ENCODE measurements at places on chromosomes 6 and 20.

- DNase-seq = no peak
Observed at GRCh38 chr6:144876689-144877088, 591.6 kb downstream of the UTRN start.

GRCh38 chr6:27879837-27880236 is 32.4 kb downstream of the OR2B2 start:
- DNase-seq = no peak

DNA sequence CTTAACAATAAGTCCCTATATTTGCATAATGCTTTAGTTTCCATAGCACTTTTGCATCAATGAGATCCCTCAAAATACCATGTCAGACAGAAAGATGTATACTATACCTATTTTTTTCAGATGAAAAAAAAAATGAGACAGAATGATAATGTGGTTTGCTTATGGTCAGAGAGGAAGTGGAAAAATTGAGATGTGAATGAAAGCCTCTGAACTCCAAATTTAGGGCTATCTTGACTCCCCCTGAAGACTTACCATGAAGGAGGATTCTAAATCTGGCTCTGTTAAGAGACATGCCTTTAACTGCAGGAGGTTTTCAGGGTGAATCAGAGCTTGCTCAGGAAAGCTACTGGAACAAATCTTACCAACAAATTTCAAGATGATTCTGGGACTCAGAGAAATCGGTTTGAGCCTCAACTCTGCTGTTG is 176.2 kb downstream of the ISM1 start:
- DNase-seq = no peak

DNA sequence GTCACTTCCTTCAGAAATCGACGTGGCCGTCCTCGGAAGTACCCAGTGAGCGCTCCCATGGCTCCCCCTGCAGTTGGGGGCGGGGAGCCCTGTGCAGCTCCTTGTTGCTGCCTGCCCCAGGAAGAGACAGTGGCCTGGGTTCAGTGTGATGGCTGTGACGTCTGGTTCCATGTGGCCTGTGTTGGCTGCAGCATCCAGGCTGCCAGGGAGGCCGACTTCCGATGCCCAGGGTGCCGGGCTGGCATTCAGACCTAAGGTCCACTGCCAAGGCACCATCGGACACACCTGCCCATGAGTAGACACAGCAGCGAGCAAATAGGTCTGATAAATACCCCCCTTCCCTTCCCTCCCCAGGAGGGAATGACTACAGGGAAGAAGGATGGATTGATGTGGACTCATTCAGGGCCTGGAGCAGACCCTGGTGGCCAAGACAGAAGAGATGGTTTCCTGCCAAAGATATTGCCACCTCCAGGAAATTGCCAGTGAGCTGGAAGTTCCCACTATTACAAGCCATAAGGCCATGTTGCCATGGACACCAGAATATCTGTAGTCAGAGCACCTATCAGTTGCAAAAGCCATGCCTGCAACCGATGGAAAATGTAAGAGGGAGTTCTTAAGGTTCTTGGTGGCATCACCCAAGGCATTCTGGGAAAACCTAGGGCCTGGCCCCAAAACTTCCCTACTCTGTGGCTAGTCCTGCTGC is 4.2 kb downstream of the TCF19 start:
- DNase-seq = no peak

DNA sequence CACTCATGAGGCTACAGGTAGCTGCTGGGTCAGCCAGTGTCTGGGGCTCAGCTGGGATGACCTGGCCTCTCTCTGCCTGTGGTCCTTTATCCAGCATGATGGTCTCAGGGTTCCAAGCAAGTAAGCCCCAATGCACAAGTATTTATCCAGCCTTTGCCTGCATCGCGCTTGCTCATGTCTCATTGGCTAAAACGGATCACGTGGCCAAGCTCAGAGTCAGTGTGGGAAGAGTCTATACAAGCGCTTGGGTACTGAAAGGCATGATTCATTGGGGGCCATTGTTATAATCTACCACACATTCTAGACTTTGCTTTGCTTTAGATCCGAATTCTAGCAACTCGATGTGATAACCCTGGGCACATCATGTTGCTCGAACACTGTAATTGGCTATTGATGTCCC is 48.3 kb downstream of the PPP1R16B start:
- DNase-seq = no peak

DNA sequence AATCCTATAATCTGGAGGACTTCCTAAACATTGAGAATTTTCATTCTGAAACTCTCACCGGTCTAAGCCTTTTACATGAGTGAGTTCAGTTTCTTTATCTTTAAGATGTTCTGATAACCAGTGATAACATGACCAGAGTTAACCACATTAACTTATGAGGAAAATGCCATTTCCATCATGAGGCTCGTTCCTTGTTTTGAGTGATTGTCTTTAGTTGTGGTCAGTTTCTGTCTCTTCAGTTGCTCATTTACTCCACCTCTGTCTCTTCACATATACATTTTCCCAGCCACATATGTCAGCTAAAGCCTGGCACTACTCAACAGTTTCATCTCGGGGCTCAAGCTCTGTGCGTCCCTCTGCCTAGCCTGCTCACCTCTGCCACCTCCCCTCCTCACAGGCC is 70.4 kb downstream of the JAG1 start:
- DNase-seq = no peak

GRCh38 chr20:33843050-33843449 is 31.9 kb downstream of the CHMP4B start:
- DNase-seq = no peak

DNA sequence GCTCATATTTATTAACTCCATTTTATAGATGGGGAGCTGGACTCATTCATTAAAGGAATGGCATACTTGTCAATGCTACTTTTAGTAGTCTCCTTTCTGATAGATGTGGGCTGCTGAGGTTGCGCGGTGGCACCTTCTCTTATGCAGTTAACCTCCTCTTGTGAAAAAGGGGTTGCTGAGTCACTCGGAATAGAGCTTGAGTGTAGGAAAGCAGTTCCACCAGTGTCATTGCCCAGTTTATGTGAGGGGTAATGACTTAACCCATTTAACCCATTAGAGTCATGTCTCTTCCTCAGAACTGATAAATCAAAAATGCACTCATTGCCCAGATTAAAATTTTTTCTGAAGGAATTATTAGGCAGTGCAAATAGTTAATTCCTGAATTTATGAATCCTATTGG is 6.3 kb downstream of the MAPK14 start:
- DNase-seq = no peak

GRCh38 chr6:98039904-98040607 is 757.0 kb upstream of the MMS22L start:
- DNase-seq = no peak

DNA sequence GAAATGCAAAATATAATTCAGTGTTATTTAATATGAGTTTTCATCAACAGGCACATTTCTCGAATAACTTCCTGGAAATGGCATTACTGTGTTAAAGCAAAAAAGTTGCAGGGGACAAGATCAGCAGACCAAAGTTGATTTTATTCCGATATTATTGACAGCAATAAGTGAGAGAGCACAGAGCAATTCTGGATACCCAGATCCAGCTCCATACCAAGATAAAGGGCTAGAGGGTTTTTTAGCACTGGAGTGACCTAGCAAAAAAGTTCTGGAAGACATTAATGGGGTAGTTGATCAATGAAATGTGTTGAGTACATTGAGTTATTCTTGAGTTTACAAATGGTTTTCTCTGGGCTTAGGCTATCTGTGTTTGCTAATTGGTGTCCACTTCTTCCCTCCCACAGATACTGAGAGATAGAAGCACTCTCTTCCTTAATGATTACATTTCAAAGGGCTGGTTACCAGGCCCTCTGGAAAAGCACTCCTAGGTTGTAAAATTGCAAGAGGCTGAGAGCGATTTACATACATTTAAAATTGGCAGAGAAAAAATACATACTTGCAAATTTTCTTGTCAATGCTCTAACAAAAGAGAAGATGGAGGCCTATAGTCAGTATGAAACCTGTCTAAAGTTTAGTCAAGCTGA is 47.0 kb upstream of the MANEA start:
- DNase-seq = no peak

DNA sequence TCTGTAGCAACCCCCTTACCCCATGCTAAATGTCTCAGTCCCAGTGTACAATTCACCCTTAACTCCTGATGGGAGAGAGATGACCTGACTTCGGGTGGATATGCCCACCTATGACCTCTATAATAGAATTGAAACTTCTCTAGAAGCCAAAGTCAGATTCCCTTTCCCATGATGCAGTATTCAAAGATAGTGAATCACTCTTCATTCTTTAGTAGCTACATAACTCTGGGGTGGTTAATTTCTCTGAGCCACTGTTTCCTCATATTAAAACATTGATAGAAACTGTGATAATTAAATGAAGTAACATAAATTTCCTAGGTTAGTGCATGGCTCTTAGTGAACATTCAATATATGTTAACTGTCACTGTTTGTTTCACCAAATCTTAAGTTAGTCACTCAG is 500.4 kb downstream of the COL12A1 start:
- DNase-seq = no peak
